GM23338 (cell line): ENCODE measurements at places on chromosomes 6 and 20. TPM values are rescaled to one million over a fixed set of nuclear protein-coding genes. Genes with fewer than 3 reads are reported as not detected.

Gene TFAP2A
- not detected in 2 replicates for total RNA-seq

Gene DDX43
- total RNA-seq = 0.35 and 0.49 TPM in 2 replicates

Gene SYTL3
- 0.07 TPM in 1 of 2 replicates, not detected in the other for total RNA-seq

Gene TMEM14B
- total RNA-seq = 104 and 111 TPM in 2 replicates

Gene GSTA1
- not detected in 2 replicates for total RNA-seq

Gene EBF4
- 0.50 and 0.66 TPM in 2 replicates for total RNA-seq

Gene SYCP2L
- 4.9 and 11.0 TPM in 2 replicates for total RNA-seq

Gene STK38
- total RNA-seq = 15.2 and 17.4 TPM in 2 replicates

Gene TMEM170B
- 6.9 and 8.6 TPM in 2 replicates for total RNA-seq

Gene SLC2A10
- 7.9 and 14.6 TPM in 2 replicates for total RNA-seq

Gene KIAA0408
- total RNA-seq = 4.0 and 7.6 TPM in 2 replicates

GRCh38 chr6:95685822-95686221, 108.5 kb downstream of the MANEA start:
- H3K27ac ChIP-seq = 0 out of 2 replicates have a peak overlapping the region, but pooled peaks have one; percentile 5
- no peak overlapping the region for H3K4me3 ChIP-seq
- peaks cover 17% of the 10 kb centered on the region for H3K4me1 ChIP-seq
- DNase-seq = peak; percentile 66
- H3K36me3 ChIP-seq = no peaks in the 10 kb centered on the region

- H3K4me1 ChIP-seq = no peaks in the 10 kb centered on the region
- no peak overlapping the region for H3K27ac ChIP-seq
- no peak for DNase-seq
- no peak overlapping the region for H3K4me3 ChIP-seq
Observed at GRCh38 chr6:136058852-136059251, 191.3 kb downstream of the MTFR2 start.

- H3K27ac ChIP-seq = no peak overlapping the region
- DNase-seq = peak; percentile 5
- H3K27me3 ChIP-seq = no peaks in the 10 kb centered on the region
- no peaks in the 10 kb centered on the region; the same call in 1 of the 2 replicates for H3K36me3 ChIP-seq
- no peaks in the 10 kb centered on the region for H3K4me1 ChIP-seq
Observed at GRCh38 chr6:165181951-165182414, 127.4 kb downstream of the C6orf118 start.

DNA sequence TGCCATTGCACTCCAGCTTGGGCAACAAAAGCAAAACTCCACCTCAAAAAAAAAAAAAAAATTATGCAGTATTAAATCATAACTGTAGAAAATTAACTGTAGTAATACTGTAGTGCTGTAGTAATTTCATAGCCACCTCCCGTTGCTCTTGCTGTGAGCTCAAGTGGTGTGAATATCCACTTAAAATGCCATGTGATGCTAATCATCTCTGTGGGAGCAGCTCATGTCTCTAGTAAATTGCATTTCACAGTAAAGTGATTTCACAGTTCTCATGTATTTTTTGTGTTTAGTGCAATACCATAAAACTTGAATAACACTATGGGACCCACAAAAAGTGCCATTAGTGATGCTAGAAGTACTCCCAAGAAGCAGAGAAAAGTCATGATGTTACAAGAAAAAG, 14.4 kb upstream of the FAM217A start:
- H3K4me1 ChIP-seq = no peaks in the 10 kb centered on the region
- no peak overlapping the region for H3K27ac ChIP-seq
- H3K4me3 ChIP-seq = no peak overlapping the region

- no peaks in the 10 kb centered on the region for H3K4me1 ChIP-seq
- H3K27me3 ChIP-seq = no peaks in the 10 kb centered on the region
- H3K27ac ChIP-seq = no peak overlapping the region
- H3K36me3 ChIP-seq = no peaks in the 10 kb centered on the region
Observed at GRCh38 chr20:57959018-57959417, 249.2 kb upstream of the PMEPA1 start.

- H3K27me3 ChIP-seq = no peaks in the 10 kb centered on the region
- DNase-seq = no peak
- H3K4me1 ChIP-seq = no peaks in the 10 kb centered on the region
- no peak overlapping the region for H3K4me3 ChIP-seq
- no peaks in the 10 kb centered on the region for H3K36me3 ChIP-seq
Observed at GRCh38 chr6:6201200-6201599, 119.3 kb downstream of the F13A1 start.

GRCh38 chr6:100464903-100465700, at the start of gene SIM1:
Gene SIM1, minus strand, starts transcription at chr6:100464921. Its CDS starts 1,453 bp downstream, at chr6:100463468.
- H3K36me3 ChIP-seq = no peaks in the 10 kb centered on the region
- peak; percentile 96 for DNase-seq
- peaks cover 100% of the 10 kb centered on the region for H3K27me3 ChIP-seq

DNA sequence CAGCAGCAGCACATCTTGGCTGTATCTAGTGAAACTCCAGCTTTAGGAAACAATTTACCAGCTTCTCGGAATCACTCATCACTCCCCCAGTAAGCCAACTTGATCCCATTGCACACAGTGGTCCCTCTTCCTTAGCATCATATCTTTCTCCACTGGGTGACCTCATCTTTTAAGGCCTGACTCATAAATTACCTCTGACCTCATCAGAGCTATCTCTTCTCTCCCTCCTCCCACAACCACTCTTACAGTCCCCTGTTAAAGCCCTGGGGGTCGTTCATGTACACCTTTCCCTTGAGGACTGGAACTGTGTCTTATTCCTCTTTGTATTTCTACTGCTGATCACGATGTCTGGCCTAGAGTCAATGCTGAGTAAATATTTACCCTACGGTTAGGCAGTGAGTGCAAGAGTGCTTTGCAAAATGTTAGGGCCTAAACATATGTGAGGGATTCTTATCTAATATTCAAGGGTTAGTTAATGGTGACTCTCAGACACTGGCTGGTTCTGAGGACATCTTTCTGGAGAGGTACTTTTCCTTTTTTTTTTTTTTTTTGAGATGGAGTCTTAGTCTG, 187.2 kb downstream of the LRFN2 start:
- no peaks in the 10 kb centered on the region for H3K4me1 ChIP-seq
- DNase-seq = no peak
- H3K4me3 ChIP-seq = no peak overlapping the region
- no peak overlapping the region for H3K27ac ChIP-seq
- no peaks in the 10 kb centered on the region for H3K36me3 ChIP-seq

GRCh38 chr6:44042261-44042988, 84.8 kb downstream of the MRPL14 start:
- H3K36me3 ChIP-seq = no peaks in the 10 kb centered on the region
- no peak overlapping the region for H3K27ac ChIP-seq
- no peak for DNase-seq
- H3K4me1 ChIP-seq = peaks cover 19% of the 10 kb centered on the region
- H3K4me3 ChIP-seq = no peak overlapping the region

DNA sequence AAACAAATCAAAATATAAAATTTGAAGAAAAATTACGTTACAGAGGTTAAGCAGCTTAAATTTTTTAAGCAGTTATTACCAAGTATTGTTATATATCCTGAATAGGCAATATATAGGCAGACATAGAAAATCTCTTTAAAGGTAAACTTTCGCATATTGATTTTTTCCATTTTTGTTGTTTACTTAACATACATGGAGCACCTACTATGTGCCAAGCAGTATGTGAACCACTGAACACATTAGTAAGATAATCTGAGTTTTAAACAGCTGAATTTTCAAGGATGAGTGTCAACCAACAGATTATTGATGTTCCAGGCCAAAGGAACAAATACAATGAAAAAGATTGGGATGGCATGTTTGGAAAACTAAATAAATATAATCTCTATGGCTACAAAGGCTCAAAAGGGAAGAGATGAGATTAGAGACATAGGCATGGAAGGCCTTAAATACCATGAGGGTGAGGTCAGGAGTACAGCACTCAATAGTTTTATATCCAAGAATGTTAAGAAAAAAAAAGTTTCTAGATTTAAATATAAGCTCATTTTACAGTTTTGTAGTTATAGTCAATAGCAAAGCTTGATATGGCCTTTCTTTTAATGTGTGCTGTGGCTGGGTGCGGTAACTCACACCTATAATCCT, 277.5 kb downstream of the PTPRK start:
- H3K27ac ChIP-seq = no peak overlapping the region
- DNase-seq = no peak
- no peak overlapping the region for H3K4me3 ChIP-seq

DNA sequence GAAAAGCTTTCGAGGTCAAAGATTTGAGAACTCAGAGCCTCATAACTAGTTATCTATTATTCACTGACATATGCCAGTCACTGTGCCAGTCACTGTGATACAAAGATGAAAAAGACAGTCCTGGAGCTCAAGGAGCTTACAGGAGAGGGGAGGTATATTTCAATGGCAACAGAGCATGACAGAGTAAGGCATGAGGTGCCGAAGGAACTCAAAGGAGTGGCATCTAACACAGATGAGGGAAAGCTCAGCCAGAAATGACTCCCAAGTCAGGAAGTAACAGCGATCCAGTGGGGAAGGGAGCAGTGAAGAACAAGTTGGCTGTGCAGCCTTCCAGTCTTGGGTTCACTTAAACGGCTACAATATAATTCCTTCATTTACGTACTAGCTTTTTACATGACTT, 46.6 kb downstream of the DTNBP1 start:
- H3K36me3 ChIP-seq = 0 out of 2 replicates have a peak, but pooled peaks cover 3% of the 10 kb centered on the region
- no peaks in the 10 kb centered on the region for H3K27me3 ChIP-seq
- no peak overlapping the region for H3K27ac ChIP-seq
- H3K4me3 ChIP-seq = peak overlapping the region; percentile 18; the same call in 1 of the 2 replicates
- H3K4me1 ChIP-seq = peaks cover 26% of the 10 kb centered on the region
